T-helper 9 cell (primary cell): ENCODE measurements at places on chromosomes 3 and 15.

DNA sequence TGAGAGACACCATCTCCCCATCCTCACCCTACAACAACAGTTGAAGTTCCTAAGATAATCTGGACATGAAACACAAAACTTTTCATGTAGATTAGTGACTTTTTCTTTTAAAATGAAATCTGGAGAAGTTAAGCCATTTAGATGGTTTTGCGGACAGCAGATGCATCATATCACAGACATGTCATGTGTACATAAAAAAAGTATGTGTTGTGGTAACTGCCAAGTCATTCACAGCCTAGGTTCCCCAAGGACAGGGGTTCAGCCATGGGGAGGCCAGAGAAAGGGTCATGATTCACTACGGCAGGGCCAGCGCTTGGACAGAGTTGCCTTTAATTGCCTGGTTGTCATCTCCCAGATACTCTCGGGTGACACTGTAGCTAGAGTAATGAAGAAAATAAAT, 163.2 kb downstream of the PDZRN3 start:
- DNase-seq, result no peak

GRCh38 chr3:113174304-113174703, 37.1 kb upstream of the BOC start:
- no peak for DNase-seq

DNA sequence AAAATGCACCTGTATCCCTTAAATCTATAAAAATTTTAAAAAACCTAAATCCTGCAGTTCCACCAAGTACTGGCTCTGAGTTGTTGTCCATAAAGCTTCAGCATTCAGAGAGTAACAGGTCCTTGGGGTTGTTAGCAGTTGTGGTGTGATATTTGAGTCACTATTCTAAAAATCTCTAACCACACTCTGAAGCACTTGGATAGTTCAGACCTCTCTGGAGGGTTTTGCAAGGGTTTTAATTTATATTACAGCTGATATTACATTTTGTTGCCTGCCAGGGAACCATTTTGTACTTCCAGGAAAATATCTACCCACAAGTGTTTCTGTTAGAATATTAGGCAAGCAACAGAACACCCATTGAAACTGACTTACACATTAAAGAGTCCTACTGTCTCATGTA, 255.6 kb downstream of the TBL1XR1 start:
- DNase-seq, result no peak

- DNase-seq, result no peak
Observed at GRCh38 chr3:161489395-161489794, 7.2 kb upstream of the OTOL1 start.

- DNase-seq, result no peak
Observed at GRCh38 chr3:65172209-65172608, 484.4 kb upstream of the ADAMTS9 start.

- DNase-seq, result no peak
Observed at GRCh38 chr3:131619821-131620220, 117.0 kb upstream of the MRPL3 start.

- no peak for DNase-seq
Observed at GRCh38 chr15:92870010-92870591, 30.0 kb upstream of the CHD2 start.

- no peak for DNase-seq
Observed at GRCh38 chr3:15809313-15809712, 11.5 kb upstream of the ANKRD28 start.

DNA sequence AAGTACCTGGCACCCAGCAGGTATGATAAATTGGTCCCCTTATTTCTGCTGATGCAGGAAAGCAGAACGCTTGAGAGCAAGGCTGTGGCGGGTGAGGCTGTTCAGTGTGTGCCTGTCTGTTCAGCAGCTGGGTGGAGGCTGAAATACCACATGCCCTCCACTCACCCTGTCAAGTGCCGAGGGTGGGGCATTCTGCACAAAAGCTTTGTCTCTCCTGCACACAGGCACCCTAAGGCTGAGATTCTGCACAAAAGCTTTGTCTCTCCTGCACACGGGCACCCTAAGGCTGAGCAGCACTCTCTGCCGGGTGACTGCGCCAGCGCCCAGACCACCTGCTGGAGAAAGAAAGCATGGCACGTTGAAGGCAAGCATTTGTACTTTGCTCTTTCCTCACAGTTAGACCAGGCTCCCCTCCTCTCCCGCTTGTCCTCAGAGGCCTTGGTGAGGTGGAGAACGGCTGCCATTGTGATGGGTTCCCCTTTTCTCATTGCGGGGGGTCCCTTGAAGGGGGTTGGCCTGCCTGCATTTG, 97.5 kb downstream of the BDH1 start:
- peak; percentile 15 for DNase-seq

DNA sequence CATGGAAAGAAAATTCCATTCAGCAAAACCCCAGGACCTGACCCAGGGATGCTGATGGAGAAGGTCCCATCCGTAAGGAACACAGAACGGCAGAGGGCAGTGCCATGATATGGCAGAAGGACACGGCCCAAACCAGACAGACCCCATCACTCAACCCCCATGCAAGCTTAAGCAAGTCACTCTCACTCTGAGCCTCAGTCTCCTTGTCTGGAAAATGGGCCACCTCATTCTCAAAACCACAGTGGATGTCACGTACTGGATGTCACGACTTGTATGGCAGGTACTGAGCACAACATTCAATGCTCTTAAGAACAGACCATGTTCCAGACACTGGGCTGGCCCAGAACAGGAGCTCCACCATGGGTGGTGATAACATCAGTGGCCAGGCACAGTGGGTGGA, 90.4 kb downstream of the NUP210 start:
- no peak for DNase-seq

DNA sequence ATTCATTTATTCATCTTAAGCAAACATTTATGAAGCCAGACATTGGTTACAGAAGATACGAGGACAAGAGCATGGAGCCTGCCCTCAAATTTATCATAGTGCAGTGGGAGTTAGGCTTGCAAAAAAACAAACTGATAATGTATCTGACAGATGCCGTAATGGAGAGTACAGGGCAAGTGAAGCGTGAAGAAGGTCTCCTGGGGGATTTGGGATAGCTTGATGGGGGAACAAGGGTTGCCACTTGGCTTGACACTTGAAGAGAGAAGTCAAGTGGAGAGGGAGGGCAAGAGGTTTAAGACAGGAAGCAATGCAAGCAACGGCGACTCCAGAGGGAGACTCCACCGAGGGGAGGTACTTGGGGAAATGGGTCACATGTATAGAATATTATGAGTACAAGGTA, 129.3 kb downstream of the SSR3 start:
- no peak for DNase-seq

GRCh38 chr15:51846066-51846462, 16.6 kb downstream of the TMOD3 start:
- no peak for DNase-seq

GRCh38 chr3:168080499-168081170, 15.1 kb downstream of the GOLIM4 start:
- no peak for DNase-seq

DNA sequence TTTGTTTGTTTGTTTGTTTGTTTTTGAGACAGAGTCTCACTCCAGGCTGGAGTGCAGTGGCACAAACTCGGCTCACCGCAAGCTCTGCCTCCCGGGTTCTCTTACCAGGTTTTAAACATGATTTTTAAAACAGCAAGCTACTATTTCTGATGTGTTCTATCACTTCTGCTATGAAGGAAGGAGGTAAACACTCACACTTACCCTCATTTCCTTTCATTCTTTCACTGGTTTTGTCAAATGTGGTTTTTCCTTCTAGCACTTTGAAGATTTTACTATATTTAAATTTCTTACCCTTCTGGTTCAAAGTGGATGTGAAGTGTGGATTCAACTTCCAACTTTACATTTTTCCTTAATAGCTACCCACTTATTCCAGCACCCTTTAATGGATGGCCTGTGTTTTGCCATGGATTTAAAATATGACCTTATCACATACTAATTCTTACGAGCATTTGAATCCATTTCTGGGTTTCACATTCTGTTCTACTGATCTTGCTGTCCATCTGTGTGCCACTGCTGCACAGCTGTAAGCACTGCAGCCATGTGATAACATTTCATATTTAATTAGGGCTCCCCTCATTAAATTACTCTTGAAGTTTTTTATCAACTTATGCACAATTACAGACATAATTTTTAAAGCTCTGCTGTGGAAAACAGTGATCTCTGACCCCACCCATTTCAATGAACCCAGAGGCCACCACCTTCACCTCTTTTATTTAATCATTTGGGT, 42.3 kb downstream of the TXNRD3 start:
- DNase-seq, result no peak

GRCh38 chr15:88707771-88708654, 69.2 kb downstream of the ISG20 start:
- DNase-seq, result no peak

- no peak for DNase-seq
Observed at GRCh38 chr3:5754602-5755001, 567.1 kb downstream of the EDEM1 start.
